ENCODE measurements at places on chromosomes 5 and 9.

DNA sequence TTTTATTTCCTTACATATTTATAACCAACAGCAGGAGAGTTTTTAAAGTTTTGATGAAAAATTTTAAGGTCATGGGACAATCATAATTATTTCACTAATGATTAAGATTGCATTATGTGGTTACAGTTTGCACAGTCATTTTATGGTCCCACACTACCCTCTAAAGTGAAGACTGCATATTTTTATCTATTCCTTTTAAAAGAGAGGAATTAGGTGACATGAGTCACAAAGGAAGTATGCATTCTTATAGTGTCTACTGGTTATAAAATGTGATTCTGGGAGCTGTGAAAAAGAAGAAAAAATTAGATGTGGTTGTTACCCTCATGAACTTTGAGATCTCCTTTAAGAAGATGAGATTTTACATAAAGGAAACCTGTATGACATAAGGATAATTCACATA, 87.9 kb upstream of the GRIA1 start:
- no peak for DNase-seq

DNA sequence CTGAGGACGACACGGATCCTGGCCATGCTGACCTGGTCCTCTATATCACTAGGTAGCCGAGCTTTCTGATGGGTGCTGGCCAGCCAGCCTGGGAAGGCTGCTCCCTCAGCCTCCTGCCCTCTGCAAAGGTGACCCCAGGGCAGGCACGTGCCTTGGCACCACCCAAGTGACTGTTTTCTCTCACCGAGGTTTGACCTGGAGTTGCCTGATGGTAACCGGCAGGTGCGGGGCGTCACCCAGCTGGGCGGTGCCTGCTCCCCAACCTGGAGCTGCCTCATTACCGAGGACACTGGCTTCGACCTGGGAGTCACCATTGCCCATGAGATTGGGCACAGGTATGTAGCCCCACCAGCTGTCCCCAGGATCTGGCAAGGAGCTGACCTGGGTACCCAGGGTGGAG, 3.8 kb downstream of the ADAMTS13 start:
- no peak for DNase-seq

DNA sequence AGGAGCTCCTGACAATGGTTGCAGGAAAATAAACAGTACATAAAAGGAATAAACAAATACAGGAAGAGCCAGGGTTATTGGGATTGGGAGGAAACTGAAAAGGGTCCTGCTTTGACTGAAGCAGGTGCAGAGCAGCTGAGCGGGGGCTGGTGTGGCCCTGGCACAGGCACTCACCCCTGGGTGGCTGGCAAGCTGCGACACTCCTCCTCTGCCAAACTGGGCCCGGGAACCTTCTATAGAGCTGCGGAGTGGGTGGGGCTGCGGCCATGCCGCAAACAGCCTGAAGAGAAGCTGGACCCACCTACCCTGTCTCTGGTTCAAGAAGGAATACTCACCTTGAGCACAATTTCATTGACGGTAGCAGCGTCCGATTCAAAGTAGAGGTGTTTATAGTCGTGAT, 182.5 kb downstream of the GAPVD1 start:
- DNase-seq: no peak

GRCh38 chr5:102087906-102088305, 208.2 kb downstream of the SLCO4C1 start:
- no peak for DNase-seq

DNA sequence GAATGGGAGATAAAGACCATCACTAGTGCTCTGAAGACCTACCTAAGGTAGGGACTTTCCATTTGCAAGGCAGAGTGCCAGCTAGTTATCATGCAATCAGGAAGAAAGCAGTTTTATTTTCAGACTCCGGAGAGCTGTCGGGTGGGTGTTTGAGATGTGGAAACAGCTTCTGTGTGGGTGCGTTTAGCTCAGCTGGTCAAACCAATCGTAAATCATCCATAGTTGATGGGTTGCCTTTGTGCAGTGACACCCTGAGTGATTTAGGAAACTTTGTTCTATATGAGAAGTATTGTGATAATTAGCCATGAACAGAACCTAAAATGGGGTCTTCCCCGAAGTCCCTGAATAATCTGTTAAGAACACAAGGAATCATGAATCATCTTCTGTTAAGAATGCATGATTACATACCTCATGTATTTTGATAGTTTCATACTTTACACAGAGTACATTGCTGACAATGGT, 284.3 kb downstream of the ARHGAP26 start:
- DNase-seq: no peak

DNA sequence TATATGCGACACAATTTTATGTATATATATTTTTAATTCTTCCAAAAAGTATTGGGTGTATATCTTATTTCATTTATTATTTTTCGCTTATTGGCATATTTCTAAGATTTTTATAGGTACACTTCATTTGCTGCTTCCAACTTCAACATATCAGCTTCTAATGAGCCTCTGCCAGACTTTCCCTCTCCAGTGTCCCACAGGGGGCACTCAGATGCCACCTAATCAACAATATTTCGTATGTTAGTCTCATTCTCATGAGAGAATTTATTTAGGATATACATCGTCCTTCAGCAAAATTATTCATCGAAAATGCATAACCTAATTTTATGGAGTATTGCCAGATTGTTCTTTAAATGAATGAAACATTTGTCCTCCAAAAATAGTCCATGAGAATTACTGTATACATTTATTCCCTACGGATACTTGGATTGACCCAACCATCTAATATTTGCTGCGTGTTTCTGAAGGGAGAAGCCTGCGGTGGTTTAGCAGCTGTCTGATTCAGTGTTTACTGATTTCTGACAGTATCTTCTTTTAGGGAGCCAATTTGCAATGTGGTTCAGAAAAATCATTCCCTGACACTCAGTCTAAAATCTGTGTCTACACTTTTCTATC, 100.6 kb upstream of the SELENOP start:
- DNase-seq: peak; percentile 56

DNA sequence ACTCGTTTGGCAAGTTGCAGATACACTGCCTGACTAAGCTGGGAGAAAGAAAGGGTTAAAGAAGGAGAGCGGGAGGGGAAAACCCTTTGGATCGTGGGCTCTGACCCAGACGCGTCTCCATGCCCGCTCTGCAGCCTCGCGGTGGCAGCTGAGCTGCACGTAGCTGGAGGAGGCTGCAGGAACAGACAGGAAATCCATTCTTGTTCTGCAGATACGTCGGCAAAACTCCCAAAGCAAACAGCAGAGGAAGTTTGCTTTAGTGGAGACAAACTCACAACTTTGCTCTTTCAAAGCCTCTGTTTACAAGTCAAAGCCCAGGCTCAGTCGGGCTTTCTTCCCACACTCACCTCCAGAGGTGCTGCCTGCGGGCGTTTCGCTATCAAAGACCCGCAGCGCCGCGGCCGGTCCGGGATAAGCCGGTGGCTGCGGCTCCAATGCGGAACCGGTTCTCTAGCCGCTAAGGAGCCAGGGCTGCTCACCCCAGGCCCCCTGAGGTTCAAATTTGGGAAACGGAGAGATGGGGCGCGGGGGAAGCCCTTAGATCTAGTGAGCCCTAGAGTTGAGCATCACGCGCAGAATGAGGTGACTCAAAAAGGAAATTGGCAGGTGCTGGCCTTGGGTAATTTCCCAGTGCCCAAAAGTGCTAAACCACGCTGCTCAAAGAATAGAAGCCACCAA, 60.7 kb downstream of the MAT2B start:
- DNase-seq: peak; percentile 1

- no peak for DNase-seq
Observed at GRCh38 chr5:74040065-74040551, 414.1 kb downstream of the ARHGEF28 start.

DNA sequence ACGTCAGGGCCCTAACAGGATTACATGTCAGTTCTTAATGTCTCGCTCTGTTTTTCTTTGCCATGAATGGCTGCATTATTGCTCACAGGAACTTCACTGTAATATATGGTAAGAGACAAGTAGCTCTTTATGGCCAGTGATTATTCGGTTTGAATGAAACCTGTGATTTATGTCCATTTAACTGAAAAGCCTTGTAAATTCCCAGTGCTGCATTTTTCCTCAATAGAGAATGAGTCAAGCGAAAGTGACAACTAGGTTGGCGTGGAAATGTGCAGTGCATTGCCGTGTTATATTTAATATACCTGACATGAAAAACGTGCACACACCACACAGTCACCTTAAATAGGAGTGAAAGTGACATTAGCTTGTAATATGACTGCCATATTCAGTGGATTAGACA, 163.1 kb downstream of the PBX3 start:
- DNase-seq: no peak

DNA sequence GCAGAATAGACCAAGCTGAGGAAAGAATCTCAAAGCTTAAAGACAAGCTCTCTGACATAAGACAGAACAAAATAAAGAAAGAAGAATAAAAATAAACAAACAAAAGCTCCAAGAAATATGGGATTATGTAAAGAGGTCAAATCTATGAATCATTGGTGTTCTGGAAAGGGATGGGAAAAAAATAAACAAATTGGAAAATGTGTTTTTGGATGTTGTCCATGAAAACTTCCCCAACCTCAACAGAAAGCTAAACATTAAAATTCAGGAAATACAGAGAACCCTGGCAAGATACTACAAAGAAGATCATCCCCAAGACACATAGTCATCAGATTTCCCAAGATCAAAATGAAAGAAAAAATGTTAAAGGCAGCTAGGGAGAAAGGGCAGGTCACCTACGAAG, 662.0 kb upstream of the CDH18 start:
- DNase-seq: no peak

DNA sequence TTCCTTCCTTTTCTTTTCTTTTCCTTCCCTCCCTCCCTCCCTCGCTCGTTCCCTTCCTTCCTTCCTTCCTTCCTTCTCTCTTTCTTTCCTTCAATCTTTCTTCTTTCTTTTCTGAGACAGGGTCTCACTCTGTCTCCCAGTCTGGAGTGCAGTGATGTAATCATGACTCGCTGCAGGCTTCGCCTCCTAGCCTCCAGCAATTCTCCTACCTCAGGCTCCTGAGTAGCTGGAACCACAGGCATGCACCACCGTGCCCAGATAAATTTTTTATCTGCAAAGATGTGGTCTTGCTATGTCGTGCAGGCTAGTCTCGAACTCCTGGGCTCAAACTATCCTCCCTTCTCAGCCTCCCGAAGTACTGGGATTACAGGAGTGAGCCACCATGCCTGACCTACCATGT, 81.4 kb downstream of the SPATA31C2 start:
- no peak for DNase-seq

DNA sequence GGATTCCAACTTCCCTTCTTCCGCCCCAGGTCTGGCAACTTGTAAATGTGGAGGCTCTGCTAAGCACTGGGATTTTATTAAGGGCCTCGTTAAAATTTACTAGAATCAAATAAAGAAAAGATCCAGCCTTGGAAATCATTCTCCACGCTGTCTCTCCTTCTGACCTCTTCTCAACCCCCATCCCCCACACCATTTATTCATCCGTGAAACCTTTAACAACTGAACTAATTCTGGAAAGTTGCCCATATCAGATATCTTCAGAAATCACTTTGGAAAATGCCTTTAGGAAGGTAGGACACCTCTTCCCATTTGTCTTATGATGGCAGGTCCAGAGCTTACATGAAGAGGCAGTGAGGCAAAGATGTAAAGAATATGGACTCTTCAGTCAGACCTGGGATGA, 288.5 kb downstream of the SLIT3 start:
- no peak for DNase-seq

GRCh38 chr5:107040907-107041306, 629.8 kb downstream of the EFNA5 start:
- no peak for DNase-seq

GRCh38 chr5:172936401-172936800, 22.8 kb upstream of the RPL26L1 start:
- no peak for DNase-seq

GRCh38 chr5:11420969-11421368, 483.3 kb downstream of the CTNND2 start:
- no peak for DNase-seq

All from activated CD4-positive, alpha-beta T cell treated with anti-CD3 and anti-CD28 coated beads, Interleukin-2, amount 50 U/mL, for 1 hour (primary cell).